ENCODE measurements at places on chromosomes 12 and 14. TPM values are rescaled to one million over a fixed set of nuclear protein-coding genes. Genes with fewer than 3 reads are reported as not detected.

TSPAN11 gene
- total RNA-seq: not detected

OR6C2 gene
- total RNA-seq: not detected

EIF2S1 gene
- total RNA-seq: 84.4 TPM

RDH12 gene
- not detected for total RNA-seq

SDR9C7 gene
- not detected for total RNA-seq

GRCh38 chr12:56604355-56604754, 25.8 kb downstream of the BAZ2A start:
- no peak for DNase-seq
- no peaks in the 10 kb centered on the region for H3K27me3 ChIP-seq
- no peak overlapping the region for H3K27ac ChIP-seq
- no peak overlapping the region for H3K4me3 ChIP-seq
- H3K4me1 ChIP-seq: no peaks in the 10 kb centered on the region
- H3K36me3 ChIP-seq: peaks cover 90% of the 10 kb centered on the region

DNA sequence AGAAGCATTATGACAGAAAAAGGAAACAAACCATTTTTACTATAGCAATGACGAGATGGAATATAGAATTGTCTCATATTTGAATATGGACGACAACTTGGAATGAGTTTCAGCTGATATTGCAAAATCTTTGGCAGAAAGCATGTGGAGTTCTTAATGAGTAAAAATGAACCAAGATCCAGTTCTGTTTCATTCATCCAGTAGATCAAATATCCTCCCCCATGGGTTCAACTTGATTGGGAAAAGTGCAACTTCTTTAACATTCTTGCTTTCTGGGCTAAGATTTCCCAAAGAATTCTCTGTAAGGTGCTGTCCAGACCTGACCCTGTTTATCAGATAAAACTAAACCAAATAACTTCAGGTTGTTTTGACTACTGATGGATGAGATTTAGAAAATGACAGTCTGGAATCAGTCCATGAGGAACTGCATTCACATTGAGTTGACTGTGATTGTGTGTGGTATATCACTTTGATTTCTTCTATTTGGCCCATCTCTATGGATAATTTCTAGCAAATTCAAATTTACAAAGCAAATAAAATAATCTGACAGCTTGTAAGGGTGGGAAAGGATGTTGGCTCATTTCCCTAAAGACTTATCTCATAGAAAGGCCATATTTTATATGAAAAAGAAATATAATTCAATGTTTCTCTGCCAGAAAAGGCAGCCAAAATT, 267.4 kb downstream of the ADAMTS20 start:
- H3K4me3 ChIP-seq: no peak overlapping the region
- H3K36me3 ChIP-seq: no peaks in the 10 kb centered on the region
- no peaks in the 10 kb centered on the region for H3K4me1 ChIP-seq
- no peak overlapping the region for H3K27ac ChIP-seq

- H3K27ac ChIP-seq: no peak overlapping the region
- peaks cover 26% of the 10 kb centered on the region for H3K4me1 ChIP-seq
- H3K36me3 ChIP-seq: peaks cover 3% of the 10 kb centered on the region
- H3K27me3 ChIP-seq: no peaks in the 10 kb centered on the region
- H3K4me3 ChIP-seq: no peak overlapping the region
- no peak for DNase-seq
These were observed 156.3 kb upstream of the FOXN3 start for GRCh38 chr14:89573399-89573657.

GRCh38 chr12:50362671-50363070, 33.7 kb downstream of the FAM186A start:
- no peaks in the 10 kb centered on the region for H3K36me3 ChIP-seq
- H3K4me3 ChIP-seq: no peak overlapping the region
- DNase-seq: no peak
- H3K27me3 ChIP-seq: no peaks in the 10 kb centered on the region
- no peaks in the 10 kb centered on the region for H3K4me1 ChIP-seq

- H3K27me3 ChIP-seq: peaks cover 4% of the 10 kb centered on the region
- no peak for DNase-seq
- H3K36me3 ChIP-seq: no peaks in the 10 kb centered on the region
- H3K4me1 ChIP-seq: no peaks in the 10 kb centered on the region
These were observed 73.4 kb downstream of the KIF26A start for GRCh38 chr14:104211741-104212140.

DNA sequence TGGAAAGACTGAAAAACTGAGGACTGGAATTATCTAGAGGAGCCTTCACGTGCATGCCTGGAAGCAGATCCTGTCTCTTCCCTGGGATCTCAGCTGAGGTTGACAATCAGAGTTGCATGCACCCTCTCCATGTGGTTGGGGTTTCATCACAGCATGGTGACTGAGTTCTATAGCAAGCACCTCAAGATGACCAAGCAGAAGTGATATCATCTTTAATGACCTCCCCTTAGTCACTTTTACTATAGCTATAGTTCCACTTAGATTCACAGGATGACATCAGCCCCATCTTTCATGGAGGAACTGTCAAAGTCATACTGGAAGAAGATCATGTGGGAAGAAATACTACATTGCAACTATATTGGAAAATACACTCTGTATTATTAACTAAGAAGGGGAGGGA, 105.8 kb upstream of the ATXN7L3B start:
- no peaks in the 10 kb centered on the region for H3K27me3 ChIP-seq
- no peaks in the 10 kb centered on the region for H3K4me1 ChIP-seq
- H3K4me3 ChIP-seq: no peak overlapping the region
- DNase-seq: no peak
- no peak overlapping the region for H3K27ac ChIP-seq
- H3K36me3 ChIP-seq: no peaks in the 10 kb centered on the region

All from activated B cell treated with CpG ODN at 0.5 μM for 24 hours (primary cell).